ENCODE measurements at places on chromosomes 5 and 9.
A peak's percentile ranks its signal among the peaks of the same experiment; 100 is the strongest.

- no peak for DNase-seq
These were observed 69.9 kb upstream of the NAA35 start for GRCh38 chr9:85871008-85871407.

DNA sequence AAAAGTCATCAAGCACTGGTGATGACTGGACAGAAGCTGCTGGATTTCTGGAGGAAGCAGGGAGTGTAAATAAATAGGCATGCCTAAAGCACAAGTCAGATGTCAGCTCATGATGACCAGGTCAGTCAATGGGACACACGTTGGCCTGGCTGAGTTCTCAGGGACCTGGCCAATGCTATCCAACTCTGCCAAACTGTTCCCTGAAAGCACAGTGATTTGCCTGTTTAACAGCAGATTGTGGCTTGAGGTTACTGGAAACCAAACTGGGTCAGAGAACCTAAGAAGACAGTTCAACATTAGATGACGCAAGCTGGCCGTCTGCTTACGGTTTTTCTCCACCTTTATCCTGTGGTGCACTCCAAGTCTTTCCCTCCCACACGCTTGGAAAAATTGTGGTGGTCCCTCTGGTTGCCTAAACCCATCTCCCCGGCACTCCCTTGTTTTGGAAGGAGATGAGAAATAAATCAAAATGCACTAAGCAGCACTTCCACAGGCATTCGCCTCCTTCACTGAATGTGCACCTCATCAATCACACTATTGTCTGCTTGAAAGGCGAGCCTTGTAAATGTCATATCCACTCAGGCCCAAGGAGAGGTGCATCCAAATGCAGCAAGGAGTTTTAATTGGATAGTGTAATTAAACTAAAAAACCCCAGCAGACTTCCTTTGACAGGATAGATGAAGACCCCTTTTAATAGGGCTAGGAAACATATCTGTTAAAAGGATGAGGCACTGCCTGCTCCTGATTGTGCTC lies 199.4 kb downstream of the GAPVD1 start:
- DNase-seq: no peak

DNA sequence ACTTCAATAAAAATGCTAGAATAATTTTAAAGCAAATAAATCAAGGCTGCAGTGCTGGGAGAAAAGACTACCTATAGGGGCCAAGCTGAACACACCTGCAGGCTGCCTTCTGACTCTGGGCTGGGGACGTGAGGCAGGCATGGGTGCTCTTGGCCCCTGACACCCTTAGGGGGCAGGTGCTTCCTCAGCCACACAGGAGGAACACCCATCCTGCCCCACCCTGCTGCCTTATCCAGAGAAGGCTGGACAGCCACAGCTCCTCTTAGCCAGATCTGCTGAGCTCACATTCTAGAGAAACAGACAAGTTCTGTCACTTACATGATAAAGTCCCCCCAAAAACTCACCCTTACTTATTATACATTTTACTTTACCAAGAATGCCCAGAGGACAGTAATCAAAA lies 6.6 kb upstream of the LMX1B start:
- no peak for DNase-seq

GRCh38 chr5:101288633-101289032 lies 385.6 kb upstream of the ST8SIA4 start:
- DNase-seq: no peak

GRCh38 chr5:77864997-77865396 lies 88.9 kb upstream of the TBCA start:
- no peak for DNase-seq

DNA sequence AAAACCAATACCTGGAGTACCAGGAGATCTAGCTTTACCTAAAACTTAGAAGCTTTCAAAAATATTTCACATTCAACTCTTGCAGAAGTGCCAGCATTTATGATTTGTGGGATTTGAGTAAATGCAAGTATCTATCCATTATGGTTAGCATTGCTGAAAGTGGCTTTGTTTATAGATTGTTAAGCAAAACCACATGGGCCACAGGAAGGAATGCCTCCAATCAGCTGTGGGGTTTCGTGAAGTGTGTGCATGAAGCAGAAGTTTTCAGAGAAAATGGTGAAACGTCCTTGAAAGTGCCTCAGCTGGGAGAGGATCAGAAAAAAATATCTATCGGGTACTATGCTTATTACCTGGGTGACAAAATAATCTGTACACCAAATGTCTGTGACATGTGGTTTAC lies 4.2 kb downstream of the LECT2 start:
- no peak for DNase-seq

DNA sequence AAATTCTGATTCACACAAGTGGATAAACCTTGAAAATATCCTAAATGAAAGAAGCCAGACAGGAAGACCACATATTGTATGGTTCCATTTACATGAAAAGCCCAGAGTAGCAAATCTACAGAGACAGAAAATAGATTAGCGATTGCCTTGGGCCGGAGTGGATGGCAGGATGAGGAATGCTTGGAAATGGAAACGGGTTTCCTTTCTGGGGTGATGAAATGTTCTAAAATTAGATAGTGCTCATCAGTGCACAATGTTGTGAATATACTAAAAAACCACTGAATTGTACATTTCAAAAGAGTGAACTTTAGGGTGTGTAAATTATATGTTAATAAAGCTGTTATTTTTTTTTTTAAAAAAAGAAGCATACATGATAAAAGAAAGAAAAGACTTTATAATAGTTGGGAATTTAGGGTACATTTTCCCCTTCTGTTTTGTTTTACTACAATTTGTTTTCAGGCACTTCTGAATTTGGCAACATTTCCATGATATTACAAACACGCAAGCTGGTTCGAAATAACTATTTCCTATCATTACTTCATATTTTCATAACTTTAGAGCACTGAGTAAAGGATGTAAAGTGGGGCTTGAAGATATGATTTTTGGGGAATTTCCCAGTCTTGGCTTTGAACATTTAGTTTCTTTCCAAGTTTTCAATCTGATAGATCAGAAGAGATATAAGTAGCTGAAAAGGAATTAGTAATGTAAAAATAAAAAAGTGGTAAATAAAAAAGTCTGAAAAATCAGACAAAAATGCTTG lies 23.9 kb downstream of the SLC35A4 start:
- no peak for DNase-seq

- no peak for DNase-seq
These were observed 16.2 kb upstream of the TJP2 start for GRCh38 chr9:69157751-69158466.

DNA sequence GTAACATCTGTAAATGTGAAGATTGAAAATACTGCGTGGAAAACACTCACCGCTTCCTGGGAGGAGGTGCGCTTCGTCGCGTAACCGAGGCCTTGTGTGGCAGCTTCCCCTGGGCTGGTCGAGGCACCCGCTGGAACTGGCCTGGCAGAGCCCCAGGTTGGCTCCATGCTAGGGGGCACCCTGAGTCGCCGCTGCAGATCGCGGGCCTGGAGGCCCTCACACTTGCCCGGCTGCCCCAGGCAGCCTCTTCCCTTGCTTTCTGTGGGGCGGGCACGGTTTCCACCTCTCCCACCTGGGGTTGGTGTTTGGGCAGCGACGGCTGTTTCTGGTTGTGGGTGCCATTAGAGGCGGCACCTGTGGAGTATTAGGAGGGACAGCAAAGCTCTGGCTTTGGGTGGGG lies 852 bp downstream of the ZNF354C start:
- DNase-seq: no peak

GRCh38 chr9:111348821-111349271 lies 18.8 kb upstream of the OR2K2 start:
- no peak for DNase-seq

- DNase-seq: no peak
These were observed 397.4 kb upstream of the MEF2C start for GRCh38 chr5:89280103-89281037.

- DNase-seq: no peak
These were observed 48.6 kb downstream of the FAM240B start for GRCh38 chr9:38671372-38671731.

GRCh38 chr9:100306283-100306682 lies 46.5 kb downstream of the TEX10 start:
- no peak for DNase-seq

GRCh38 chr5:14608169-14608568 lies 26.6 kb downstream of the OTULINL start:
- no peak for DNase-seq

GRCh38 chr5:10290438-10290837 lies 17.3 kb downstream of the CMBL start:
- no peak for DNase-seq

DNA sequence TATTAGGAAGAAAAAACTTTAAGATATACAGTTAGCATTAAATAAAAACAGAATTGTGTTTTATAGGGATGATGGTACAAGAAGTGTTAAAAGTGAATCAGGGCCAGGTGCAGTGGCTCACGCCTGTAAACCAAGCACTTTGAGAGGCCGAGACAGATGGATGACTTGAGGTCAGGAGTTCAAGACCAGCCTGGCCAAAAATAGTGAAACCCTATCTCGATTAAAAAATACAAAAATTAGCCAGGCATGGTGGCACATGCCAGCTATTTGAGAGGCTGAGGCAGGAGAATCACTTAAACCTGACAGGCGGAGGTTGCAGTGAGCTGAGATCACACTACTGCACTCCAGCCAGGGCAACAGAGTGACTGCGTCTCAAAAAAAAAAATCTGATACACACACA lies 282.9 kb upstream of the ATP10B start:
- no peak for DNase-seq

GRCh38 chr5:161105525-161105924 lies 253.5 kb upstream of the ATP10B start:
- no peak for DNase-seq

- DNase-seq: no peak
These were observed 109.7 kb upstream of the IER5L start for GRCh38 chr9:129287619-129288305.

GRCh38 chr5:120817044-120817985 lies 353.2 kb downstream of the PRR16 start:
- DNase-seq: peak; percentile 2

- DNase-seq: no peak
These were observed 12.4 kb downstream of the POLK start for GRCh38 chr5:75524071-75524470.

DNA sequence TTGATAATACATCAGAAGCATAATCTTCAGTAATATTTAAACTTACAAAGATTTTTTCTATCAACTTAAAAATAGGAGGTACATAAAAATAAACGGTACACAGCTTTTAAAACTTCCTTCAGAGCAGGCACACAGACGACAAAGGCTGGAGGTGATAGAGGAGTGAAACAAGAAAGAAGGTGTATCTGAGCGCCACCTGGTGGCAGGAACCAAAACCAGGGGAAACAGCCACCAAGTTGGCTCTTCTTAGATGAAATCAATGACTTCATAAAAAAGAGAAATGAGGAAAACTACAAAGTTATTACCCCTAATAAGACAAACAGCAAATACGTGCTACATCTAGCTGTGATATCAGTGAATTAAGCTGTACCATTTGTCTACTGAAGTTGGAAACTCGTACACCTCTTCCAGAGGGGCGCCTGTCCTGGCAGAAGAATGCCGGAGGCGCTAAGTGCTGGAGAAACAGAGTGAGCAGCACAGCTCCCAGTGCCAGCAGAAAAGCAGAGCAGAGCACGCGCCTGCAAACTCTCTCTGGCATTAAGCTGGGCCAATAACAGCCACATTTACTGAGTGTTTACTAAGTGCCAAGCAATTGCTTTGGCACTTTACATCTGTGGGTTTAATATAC lies 85.9 kb downstream of the SETX start:
- peak; percentile 67 for DNase-seq

- DNase-seq: no peak
These were observed 13.2 kb downstream of the SEMA4D start for GRCh38 chr9:89484475-89485404.

DNA sequence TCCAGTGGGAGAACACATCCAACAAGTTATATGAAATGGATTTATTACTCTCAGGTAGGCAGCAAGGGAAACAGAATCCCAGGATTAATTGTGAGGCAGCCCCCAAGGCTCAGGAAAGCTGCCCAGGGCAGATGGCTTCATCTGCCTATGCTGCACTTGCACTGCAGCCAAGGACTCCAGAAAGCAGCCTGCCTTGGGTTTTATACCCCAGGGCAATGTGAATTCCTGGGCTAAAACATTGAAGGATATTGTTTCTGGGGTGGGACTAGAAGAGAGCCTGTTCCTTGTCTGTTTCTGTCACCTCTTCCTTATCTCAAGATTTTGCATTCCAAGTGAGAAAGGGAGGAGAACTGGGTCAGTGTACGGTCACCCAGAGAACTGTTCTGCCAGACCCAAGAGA lies 8.8 kb upstream of the CCL27 start:
- DNase-seq: no peak

GRCh38 chr5:18881615-18882014 lies 1106.4 kb downstream of the CDH18 start:
- DNase-seq: no peak

- no peak for DNase-seq
These were observed 420.9 kb downstream of the SPOCK1 start for GRCh38 chr5:137078171-137078665.

DNA sequence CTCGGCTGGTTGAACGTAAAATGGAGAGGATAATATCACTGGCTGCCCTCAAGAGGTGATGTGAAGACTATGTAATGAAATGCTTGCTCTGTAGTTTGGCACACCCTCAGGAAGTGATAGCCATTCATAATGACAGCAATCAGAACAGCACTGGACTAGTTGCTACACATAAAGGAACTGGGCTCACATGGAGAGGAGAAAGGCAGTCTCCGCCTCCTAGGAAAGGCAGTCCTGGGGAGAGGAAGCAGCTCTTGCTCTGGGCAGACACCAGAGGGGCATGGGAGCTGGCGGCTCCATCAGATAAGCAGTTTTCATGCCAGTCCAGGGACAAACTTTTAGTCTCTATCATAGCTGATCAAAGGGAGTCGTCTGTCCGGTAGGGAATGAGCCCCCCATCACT lies 46.9 kb downstream of the ARHGEF37 start:
- no peak for DNase-seq

GRCh38 chr5:158910782-158911692 lies 188.7 kb downstream of the EBF1 start:
- no peak for DNase-seq

DNA sequence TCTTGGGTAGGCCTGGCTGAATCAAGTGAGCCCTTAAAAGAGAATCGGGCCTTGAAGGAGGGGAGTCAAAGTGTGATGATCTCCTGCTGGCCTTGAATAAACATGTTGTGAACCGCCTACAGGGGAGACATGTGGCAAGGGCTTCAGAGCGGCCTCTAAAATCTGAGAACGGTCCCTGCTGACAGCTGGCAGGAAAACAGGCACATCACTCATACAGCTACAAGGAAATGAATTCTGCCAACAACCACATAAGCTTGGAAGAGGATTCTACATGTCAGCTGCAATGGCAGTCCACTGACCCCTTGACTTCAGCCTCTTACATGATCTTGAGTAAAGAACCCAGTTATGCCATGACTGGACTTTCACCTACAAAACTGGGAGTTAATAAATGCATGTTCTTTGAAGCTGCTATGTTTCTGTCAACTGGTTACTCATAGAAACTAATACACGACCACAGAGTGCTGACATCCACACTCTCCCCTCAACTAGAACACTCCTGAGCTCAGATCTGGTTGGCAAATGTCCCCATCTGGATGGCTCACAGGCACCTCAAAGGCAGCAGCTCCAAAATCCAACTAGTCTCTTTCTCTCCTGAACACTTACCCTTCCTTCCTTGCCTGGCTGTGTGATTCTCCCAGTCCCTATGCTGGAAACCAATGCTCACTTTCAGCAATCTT lies 333.1 kb downstream of the ASTN2 start:
- no peak for DNase-seq

GRCh38 chr5:130777794-130778193 lies 387.3 kb downstream of the HINT1 start:
- no peak for DNase-seq

GRCh38 chr9:71446473-71447411 lies 321.6 kb downstream of the CEMIP2 start:
- DNase-seq: no peak

GRCh38 chr9:109013679-109014607 lies 644 bp upstream of the CTNNAL1 start:
- no peak for DNase-seq
